ENCODE measurements at places on chromosomes 2 and 18.
A peak's percentile ranks its signal among the peaks of the same experiment; 100 is the strongest.

DNA sequence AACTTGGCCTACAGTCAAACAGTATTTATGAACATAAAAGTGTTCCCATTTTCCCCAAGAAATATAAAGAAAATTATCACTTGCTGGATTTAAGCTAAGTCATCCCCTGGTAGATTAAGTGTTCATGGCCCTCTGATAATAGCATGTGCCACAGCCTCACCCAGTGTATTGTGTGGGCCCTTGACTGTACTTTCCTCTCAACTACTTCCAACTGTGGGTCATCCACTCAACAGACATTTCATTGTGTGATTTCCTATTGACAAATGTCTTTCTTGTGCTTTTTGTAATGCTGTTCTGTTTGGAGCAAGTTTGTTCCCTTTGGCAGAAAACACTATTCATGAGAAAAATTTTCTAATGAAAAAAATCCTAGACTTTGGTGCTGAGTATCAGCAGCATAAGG lies 48.4 kb upstream of the TMEM17 start:
- DNase-seq: no peak

DNA sequence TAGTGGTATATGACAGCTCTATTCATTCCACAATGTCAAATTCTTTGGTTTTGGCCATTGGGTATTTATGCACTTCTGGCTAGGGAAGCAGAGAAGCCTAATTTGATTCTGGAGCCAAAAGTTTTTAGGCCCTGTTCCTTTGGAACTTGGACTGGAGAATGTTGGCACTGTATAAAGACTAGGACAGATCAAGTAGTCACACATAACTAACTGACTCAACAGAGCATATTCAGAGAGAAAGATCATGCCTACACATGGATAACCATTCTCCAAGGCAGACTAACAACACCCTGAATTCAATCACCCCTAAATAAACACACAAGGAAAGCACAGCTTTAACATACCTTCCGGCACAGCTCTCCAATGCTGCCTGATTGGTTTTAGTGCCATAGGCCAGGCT lies 62.9 kb downstream of the ARHGAP15 start:
- DNase-seq: no peak

DNA sequence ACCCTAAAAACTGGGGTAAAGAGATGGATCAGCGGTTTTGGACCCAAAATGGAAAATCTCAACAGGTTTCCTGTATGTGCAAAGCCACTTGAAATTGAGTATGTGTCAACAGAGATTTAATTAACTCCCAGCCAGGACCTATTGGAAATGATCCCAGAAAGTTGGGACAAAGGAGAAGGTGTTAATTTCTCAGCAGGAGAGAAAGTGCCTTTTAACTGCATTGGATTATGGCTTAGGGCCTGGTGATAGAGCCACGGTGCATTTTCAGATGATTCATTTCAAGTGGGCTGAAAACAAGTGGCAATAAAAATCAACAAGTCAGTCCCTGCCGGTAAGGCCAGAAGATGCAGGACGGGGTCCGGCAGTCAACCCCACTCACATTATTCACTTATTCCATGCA lies 80.2 kb upstream of the BCL11A start:
- DNase-seq: no peak

- no peak for DNase-seq
Measured at GRCh38 chr2:240640939-240641338, 15.7 kb downstream of the GPR35 start.

DNA sequence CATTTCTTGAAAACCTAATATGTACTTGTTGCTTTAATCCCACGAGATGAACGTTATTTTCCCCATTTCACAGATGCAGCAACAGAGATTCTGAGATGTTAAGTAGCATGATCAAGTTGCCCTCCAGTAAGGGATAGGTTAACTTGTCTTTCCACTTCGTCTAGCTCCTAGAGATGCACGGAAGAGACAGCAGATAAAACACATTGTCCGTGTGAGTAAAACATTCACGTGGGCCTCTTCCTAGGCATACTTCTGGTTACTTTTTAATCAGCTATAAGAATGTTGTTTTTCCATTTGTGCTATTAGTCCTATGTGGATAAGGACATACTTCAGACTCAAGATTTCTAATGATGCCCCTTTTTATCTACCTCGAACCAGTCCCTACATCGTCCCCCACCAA lies 1.2 kb upstream of the ARHGAP28 start:
- DNase-seq: no peak

DNA sequence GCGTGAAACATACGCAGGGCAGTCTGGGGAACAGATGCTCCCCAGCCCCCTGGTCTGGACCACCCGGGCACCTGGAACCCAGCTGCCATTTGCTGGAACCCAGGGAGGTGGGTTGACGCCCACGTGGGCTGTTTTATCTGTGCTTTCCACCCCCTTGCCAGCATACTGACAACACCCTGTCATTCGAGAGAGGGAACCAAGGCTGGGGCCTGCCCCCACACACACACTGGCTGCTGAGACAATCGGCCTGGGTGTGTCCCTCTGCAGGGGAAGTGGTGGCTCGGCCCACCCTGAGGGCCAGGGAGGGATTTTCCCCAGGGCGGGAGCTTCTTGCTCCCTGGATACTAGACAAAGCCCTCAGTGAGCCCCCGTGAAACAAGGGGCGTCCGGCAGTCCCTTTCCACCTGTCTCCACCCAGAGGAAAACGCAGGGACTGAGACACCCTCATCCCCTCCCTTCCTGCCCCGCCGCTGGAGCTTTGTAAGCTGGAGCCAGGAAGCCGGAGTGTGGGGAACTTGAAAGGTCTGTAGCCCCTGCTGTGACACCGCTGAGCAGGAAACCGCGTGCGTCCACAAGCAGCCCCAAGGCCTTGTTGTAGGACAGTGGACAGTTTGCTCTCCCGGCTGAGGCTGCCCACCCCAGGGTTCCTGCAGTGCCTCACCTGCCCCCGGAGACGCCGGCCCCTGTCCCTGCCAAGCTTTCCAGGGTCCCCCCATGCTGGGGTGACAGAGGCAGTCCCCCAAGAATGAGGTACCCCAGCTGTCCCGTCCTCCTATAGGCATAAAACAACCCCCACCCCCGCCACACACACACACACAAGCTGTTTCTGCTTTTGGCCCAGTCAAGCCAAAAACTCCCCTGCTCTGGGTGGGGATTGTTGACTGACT lies 14.1 kb upstream of the KLF11 start:
- DNase-seq: no peak

DNA sequence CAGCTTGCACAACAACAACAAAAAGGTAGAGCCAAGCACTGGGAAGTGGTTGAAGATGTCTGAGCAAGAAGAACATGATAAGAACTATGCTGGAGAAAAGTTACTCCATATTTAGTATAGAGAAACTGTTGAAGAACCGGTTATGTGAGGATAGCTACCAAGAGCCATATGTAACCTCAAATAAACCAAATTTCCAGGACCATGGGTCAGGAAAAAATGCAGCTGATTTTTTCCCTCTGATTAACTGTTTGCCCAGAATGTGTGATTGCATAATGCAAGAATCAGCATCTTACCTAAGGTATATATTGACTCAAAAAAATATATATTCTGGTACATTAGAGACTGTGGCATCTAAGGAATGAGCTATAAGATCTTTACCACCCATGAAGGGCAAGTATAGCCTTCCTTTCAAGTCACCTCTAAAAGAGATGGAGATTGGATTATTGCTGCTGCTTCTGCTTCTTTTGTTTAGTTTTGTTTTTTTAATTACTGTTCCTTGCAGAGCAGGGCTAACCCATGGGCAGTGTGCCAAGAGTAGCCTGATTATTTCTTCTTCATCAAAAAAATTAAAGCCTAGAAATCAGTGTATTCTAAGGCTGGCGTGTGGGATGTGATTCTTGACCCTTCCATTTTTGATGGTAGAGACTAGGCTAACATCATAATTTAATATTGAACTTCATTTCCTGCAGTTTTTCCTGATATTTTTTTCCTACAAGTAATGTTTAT lies 76.9 kb upstream of the MAP3K20 start:
- DNase-seq: no peak

DNA sequence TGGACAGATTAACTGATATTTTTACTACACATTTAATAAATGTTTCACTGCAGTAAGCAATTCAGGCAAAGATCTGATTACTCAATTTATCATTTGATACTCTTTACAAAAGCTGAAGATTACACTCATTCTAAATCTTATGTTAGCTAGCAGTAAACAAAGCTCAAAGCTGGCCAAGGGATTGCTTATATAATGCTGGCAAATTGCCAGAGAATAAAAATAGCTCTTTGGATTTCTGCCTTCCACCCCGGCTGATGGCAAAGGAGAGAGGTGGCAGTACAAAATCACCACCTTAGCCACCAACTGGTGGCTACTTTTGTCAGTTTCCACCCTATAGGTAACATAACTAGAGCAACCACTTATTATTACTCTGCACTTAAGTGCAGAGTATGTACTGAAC lies 320.5 kb downstream of the FSIP2 start:
- DNase-seq: no peak

DNA sequence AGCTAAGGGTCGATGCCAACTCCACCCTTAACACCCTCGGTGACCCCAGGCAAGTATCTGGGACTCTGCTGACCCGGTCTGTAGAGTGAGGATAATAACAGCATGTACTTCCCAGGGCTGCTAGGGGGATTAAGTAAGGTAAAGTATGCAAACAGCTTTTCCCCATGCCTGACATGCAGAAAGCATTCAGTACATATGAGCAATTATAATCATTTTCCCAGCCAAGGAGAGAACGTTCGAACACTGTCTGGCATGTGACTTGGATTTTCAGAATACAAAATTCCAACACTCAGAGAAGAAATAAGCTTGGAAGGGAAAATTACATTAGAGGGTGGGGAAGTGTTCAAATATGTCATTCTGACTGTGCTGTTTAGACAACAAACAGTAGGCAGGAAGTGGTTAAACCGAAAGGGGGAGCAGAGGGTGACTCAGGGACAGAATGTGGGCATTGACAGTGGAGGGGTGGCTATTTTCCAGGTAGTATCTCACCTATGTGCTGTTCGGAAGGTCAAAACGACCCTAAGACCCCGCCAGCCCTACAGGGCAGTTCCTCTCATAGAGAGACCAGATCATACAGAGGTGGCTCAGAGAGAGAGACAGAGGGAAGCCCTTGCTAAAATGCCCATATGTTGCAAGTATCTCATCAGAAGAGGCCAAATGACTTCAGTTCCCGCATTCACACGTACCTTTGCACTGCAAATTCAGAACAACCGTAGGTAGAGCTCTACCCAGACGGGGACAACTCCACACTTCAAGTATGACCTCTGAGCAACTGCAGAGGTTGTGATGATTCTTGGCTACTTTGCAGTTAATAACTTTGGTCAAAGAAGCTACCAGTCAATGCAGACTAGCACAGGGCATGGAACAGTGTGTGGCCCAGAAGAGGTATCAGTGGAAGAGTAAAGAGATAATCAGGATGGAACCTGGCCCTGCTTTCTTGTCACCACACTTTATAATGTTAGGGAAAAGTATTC lies 14.8 kb downstream of the ASPRV1 start:
- peak; percentile 44 for DNase-seq

DNA sequence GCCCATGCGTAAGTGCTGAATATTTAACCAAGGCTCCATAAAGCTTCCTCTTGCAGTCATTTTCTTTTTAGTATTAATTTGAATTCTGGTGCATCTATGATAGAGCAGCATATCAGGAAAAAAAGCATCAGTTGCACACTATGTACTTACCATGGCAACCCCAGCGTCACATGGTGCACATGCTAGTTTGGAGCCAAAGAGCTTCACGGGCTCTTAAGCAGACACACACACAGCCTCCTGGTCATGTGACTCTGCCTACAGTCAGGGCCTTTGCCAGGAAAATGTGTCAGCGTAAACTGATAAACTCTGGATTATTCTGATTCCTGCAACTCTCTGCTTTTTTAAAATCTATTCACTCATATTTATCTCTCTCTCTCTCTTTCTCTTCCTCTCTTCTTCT lies 30.2 kb downstream of the NYAP2 start:
- DNase-seq: no peak

DNA sequence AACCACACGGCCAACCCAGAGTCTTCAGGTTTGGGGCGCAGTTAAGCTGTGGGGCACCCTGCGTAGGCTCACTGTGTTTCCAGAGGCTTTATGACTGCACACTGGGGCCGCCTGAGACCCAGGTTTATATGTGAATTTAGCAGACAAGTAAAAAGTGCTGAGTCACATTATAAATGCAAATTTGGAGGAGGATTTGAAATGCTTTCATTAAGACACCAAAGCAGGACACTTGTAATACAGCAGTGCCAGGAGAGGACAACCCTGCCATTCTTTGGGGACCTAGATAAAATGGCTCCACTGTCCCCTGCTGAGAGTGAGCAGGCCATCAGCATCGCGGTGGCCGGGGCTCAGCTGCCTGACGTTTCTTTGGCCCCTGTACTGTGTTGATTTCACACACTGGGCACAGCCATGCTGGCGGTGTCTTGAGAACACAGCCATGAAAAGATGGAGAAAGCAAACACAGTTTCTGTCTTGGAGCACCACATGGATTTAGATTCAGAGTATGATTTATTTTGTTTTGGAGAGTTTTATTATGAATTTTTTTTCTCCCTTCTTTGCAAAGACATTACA lies 10.2 kb downstream of the ACKR3 start:
- DNase-seq: no peak

DNA sequence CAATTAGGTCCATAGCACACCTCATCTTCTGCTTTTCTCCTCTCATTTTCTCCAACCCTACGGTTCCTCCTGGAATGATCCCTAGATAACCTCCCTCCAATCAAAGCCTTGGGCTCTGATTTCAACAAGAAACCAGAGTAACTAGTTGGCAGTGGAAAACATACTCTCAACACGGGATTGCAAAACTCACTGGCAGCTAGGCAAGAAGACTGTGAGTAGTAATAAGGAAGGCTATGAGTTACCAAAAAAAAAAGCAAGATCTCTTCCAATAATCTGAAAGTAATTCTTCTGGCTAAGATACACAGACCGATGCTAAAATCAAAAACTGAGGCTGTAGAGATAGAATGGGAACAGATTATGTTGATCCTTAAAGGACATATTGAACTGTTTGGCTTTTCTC lies 28.4 kb upstream of the CCDC102B start:
- DNase-seq: no peak

DNA sequence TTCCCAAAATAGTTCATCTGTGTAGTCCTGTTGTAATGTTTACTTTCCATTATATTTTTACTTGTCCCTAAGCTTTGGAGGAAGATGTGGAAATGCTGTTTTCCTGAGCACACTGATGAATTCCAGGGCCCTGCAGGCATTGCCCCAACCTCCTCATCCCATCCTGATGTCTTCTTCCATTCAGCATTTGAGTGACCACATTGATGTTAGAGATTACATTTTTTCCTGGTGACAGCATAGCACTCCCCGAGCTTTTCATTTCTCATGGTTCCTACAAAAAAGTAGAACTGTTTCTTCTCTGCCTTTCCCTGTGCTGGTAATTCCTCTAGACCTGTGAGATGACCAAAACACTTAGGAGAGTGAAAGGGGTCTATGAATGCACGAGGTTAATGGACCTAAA lies 4.8 kb downstream of the IL36A start:
- no peak for DNase-seq

All from OCI-LY7 (cell line).